ENCODE measurements at places on chromosomes 13 and 19.

- DNase-seq = no peak
Observed at GRCh38 chr19:1420590-1420989, 13.2 kb downstream of the DAZAP1 start.

DNA sequence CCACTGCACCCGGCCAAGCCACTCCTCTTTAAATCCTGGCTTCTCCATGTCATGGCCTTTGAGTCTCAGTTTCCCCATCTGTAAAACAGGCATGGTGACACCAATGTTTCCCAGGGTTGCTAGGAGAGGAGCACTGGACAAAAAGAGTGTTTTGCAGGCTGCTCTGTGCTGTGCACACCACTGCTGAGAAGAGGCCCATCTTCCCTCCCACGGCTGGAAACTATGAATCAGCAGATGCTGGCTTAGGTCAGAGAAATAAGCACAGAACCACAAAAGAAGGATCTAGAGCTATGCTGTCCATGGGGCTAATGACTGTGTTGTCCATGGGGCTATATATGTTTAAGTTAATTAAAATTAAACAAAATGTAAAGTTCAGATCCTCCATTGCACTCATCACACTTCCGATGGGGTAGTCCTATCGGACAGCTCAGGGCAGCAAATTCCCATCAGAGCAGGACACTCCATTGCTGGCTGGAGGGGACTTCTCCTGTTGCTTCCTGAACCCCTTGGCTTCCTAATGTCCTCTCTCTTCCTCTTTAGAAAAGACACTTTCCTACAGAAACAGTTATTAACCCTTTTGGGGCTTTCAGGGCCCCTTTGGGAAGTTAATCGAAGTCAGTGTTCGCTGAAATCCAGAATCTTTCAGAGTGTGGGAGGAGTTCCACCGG lies 37.1 kb downstream of the TSHZ3 start:
- DNase-seq = no peak

- DNase-seq = no peak
Observed at GRCh38 chr19:31317570-31317969, 31.7 kb downstream of the TSHZ3 start.

DNA sequence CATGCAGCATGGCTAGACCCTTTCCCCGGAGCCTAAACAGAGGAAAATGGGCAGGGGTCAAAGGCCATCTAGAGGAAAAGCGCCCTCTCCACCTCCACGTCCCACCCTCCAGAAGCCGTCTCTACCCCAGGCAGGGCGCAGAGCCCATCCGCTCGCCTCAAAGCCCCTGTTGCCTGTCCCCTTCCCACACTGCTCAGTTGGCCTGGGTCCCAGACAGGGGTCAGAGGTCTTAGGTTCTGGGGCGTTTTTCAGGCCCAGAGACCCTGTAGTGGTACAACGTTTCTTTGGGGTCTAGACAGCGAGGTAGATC lies 285 bp downstream of the TMEM143 start:
- no peak for DNase-seq

DNA sequence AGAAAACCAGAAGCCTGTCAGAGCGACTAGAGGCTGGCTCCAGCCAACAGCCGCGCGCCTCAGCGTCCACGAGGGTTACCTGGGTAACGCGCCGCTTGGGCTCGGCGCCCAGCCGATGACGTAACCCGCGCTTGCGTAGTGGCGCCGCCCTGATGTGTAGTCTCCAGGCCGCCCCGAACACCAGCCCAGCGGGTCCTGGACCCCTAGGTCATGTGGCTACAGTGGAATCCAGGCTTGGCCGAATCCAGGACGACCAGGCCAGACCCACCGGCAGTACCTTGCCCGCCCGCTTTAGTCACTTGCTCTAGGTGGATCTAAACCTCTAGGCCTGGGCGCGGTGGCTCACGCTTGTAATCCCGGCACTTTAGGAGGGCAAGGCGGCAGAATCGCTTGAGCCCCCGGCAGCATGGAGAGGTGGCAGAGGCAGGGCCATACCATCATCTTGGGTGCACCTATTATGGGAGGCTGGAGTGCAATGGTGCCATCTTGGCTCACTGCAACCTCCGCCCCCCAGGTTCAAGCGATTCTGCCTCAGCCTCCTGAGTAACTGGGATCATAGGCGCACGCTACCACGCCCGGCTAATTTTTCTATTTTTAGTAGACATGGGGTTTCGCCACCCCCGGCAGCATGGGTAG lies 7.2 kb upstream of the ZNF606 start:
- DNase-seq = peak; percentile 53

DNA sequence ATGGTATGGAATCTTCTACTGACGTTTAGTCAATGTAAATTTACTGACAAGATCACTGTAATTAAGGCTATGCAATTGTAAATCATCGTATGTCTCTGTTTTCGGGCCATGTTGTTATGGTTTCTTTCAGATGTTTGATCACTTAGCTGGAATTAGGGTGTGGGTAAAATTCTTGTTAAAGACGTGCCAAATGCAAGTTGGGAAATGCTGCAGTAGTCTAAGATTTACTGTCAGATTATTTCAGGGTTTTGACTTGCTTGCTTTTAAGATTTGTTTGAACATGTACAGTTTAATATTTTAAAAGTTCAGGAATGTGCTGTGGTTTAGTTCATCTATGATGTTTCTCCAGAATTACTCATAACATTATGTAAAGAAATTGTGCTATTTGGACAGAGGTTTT lies 10.8 kb downstream of the NDFIP2 start:
- no peak for DNase-seq

DNA sequence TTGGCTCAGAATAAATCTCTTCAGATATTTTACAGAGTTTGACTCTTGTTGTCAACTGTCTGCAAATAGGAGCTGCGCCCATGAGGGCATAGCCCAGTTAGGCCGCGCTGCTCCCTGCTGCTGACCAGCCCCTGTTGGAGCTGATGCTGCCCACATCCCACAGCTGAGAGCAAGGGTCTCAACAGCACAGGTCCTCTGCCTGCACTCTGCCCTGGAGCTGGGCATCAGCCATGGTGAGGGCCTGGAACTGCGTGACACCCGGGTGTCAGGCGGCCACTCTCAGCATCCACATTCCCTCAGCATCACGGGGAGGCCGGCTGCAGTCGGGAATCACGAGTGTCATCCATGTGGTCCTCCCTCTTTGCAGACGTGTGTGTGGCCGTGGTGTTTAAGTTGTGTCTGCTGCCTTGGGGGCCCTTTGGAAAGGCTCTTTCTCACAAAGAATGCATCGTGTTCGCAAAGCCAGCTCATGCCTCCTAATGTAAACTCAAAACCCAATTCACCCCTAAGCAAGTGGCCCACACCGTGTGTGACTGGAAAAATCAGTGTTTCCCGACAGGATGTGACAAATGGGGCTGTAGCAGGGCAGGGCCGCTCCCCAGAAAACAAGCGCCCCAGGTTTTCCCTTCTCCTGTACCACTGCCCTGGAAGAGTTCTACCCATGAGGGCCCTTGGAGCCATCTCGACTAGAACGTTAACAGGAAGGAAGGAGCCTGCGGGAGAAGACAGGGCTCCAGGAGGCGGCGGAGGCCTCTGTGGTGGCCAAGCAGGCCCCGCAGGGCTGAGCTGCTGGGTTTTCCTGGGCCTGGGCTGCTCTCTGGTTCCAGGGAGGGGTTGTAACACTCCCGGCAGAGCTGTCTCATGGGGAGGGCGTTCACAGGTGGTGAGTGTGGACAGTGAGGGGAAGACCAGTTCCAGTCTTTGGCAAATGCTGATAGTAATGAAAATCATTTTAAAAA lies 20.3 kb downstream of the ATP11A start:
- no peak for DNase-seq

GRCh38 chr13:31540281-31540680 lies 199.0 kb upstream of the RXFP2 start:
- no peak for DNase-seq

- DNase-seq = no peak
Observed at GRCh38 chr19:46487802-46488445, 7.7 kb downstream of the PNMA8B start.

DNA sequence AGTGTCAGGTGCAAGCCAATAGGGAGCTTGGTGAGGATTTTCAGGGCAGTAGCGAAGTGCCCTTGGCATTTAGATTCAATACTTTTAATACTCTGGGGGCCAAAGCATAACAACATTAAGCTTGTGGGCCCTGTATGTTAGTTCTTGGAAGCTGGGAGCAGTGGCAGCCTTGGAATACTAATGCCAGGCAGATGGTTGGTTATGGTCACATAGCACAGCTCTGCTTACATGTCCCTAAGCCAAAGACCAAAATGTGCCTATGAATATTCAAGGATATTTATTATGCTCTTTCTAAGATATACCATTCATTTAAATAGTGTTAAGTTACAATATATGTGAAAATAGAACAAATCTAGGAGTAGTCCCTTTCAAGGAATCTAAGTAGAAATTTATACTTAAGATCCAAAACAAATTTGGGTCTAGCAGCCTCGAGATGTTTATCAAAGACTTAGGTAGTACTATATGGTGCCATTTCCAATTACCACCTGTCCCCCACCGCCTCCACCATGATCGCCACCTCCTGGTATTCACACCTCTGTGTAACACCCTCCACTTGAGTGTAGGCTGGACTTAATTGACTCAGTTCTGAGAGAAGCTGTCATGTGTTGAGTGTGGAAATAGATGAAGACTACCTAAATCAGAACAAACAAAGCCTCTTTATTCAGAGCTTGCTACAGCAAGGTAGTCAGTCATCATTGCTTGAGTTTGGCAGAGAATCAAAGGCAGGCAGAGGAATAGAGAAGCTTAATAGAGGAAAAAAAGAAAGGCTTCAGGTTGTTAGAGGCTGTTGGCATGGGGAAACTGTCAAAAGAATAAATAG lies 261.0 kb downstream of the GPC5 start:
- DNase-seq = no peak
